ENCODE measurements at places on chromosomes 1 and 21.

DNA sequence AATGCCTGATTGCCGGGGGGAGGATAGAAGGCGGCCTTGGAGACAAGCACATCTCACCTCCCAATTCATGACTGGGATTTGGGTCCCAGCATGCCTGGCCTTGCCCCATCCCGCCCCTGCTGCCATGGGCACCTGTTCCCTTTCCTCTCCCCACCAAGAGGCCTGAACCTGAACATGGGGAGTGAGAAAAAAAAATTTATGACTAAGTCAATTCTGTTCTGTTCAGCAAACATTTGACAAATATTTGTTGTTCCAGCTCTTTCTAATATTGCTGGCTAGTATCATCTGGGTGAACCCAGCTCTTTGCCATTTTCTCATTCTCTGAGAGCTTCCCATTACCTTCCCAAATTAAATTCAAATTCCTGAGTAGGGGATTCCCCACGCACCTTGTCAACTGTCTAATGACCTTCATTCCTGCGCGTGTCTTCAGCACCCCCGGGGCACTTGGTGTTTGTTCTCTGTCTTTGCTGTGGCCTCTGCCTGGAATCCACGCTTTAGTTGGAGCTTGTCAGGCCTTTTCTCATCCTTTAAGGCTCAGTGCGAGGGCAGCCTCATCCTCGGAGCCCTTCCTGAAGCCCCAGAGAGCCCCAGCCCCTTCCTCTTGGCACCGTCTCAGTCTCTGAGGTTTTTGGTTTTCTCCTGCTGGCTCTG, 42.8 kb downstream of the ARHGEF10L start:
- DNase-seq, result no peak

- DNase-seq, result peak; percentile 3
Measured at GRCh38 chr1:159315381-159315780, 13.2 kb downstream of the FCER1A start.

DNA sequence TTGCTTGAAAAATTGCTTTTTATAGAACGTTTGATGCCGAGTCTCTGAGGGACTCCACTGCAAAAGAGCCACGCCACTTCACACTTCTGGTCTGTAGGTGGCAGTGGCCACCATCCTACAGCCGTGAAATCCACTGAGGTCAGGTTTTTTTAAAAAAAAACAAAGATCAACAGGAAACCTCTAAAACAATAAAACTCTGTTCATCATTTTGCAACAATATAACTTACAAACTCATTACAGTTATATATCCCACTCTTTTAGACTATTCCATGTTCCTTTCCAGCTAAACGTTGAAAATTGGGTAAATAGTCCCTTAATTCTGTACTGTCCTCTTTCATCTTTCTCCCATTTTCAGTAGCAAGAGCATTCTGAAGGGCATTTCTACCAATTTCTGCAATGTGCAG, 64.6 kb upstream of the FMN2 start:
- DNase-seq, result peak; percentile 47

GRCh38 chr1:115088115-115088778, 1.1 kb downstream of the TSPAN2 start:
- no peak for DNase-seq

DNA sequence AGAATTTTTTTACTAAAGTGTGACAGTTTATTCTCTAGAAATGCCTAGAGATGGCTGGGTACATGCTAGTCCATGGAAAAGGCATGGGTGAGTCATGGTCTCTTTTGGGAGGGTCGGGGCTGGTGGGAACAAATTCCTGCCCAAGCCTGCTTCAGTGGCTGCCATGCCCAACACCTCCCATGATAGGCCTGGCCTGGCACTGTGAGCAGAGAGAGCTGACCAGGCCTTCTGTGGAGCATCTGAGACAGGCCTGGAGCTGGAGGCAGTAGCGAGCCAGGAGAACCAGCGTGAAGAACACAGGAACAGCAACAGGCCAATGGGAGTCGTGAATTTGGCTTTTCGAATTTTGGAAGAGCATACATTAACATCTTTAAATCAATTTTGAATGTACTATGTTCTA, 209.2 kb downstream of the SDCCAG8 start:
- no peak for DNase-seq

- no peak for DNase-seq
Measured at GRCh38 chr1:231279081-231279480, 38.1 kb downstream of the GNPAT start.
